ENCODE measurements at places on chromosomes 6 and 20.

DNA sequence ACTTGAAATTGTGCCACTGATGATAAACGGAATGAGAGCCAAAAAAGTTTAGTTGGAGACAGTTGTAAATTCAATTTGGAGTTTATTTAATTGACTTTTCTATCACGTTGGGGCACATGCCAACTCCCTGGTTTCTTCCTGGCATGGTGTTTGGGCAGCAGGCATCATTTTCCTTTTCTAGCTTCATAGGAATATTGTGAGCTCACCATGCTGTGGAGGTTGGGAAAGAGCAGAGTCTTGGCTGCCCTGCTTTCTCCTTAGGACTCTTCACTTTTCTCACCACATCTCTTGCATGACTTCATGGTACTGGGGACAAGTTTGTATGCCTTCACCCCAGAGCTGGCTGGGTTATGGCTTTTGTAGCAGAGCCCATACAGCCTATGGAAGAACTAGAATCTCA lies 6.4 kb downstream of the SCAND1 start:
- no peak for DNase-seq

DNA sequence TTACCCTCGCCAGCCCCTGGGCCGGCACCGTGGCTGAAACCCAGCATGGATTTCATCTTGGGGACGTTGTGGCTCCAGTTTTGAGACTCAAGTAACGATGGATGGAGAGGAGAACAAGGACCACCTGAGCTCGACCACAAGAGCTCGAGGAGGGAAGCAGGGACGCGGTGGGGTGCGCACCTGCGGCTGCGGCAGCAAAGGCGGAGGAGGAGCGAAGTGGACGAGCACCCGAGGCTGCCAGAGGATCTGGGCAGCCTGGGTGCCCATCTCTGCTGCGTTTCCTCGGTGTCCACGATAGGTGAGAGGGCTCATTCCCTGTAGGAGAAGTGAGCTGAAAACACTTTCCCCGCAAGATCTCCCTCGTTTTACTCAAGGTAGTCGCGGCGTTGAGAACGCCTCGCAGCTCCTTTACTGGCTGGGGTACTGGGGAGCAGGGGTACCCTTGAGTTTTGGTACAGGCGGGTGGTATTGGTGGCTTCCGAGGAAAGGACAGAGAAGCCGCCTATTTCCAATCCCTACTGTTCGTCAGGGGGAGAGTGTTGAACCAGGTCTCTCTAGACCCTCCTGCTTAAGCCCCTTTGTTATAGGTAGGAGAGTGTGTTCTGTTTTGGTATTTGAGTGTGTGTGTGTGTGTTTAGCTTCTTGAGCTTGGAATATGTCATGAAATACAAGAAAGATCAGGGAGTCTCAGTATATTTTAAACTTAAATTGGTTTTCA lies 137.7 kb downstream of the TRIM27 start:
- DNase-seq, result no peak

GRCh38 chr6:119187596-119187995 lies 109.1 kb upstream of the FAM184A start:
- DNase-seq, result no peak

DNA sequence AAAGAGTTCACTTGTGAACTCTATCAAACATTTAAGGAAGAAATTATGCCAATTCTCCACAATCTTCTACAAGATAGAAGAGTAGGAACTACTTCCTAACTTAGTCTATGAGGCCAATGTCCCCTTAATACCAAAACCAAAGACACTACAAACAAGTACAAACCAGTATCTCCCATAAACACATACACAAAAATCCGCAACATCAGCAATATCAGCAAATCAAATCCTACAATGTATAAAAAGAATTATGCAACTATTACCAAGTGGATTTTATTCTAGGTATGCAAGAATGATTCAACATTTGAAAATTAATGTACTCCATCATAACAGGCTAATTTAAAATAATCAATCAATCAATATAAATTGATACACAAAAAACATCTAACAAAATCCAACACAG lies 45.4 kb downstream of the SYCP2 start:
- no peak for DNase-seq

DNA sequence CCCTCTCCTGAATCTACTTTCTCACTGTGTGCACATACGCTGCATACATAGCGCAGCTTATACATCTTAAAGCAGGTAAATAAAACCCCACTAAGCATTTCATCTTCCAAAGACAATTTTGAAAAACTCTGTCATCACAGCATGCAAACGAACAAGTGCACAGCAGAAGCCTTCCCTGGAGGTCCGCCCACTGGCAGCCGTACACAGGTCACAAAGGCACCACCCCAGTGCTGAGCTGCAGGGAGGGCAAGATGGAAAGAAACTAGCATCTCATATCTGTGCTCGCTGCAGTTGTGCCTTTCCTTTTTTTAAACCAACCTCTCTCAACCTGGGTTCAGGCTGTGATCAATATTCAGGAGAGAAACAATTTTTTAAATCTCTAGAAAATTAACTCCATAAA lies 73.3 kb downstream of the HUS1B start:
- no peak for DNase-seq

- no peak for DNase-seq
Measured at GRCh38 chr6:158744986-158745430, 74.2 kb downstream of the EZR start.

DNA sequence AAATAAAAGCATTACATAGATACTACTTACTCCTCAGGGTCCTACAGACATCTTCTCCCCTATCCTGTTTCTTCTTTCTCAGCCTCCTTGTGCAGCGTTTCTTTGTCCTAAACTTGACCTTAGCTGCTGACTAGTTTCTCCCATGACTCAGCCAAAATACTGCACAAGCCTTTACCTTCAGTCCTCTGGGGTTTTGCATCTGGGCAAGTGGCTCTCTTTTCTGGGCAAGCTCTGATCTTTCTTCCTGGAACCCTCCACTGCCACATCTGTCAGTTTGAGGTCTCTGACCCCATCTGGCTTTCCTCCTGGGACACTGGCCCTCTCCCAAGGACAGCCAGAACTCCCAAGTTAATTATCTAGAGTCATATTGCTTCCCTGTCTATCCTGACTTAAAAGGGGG lies 838.4 kb downstream of the DHX35 start:
- DNase-seq, result no peak

DNA sequence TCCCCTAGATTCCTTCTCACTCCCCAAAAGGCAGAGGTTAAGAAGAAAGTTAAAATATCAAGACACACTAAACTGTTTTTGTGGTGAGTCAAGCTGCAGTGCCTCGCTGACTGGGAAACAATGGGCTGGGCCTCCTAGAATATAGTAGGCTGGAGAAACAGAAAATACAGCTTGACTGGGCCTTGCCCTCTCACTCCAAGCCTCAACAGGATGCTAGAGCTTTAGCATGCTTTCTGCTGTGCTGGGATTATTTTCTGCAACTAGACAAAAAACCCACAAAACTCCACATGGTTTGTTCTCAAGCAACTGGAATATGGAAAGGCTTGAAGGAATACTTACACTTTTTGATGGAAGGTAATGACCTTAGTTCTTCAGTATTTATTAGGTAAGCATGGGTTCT lies 27.9 kb downstream of the FOXO3 start:
- no peak for DNase-seq

DNA sequence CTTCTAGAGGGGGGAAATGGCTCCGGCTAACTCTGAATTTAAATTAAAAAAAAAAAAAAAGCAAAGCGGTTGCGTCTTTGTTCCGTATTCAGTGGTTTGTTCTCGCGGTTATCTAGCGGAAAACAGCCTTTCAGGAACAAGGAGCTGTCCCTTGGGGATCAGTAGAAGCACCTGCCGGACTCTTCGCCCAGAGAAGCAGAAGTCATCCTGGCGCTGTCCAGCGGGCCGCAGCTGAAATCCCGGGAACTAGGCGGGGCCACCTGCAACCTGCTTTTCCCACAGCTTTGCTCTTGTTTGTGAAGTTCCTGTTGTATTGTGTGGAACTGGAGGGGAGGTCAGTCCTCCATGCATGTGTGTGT lies 43.9 kb upstream of the GJE1 start:
- no peak for DNase-seq

DNA sequence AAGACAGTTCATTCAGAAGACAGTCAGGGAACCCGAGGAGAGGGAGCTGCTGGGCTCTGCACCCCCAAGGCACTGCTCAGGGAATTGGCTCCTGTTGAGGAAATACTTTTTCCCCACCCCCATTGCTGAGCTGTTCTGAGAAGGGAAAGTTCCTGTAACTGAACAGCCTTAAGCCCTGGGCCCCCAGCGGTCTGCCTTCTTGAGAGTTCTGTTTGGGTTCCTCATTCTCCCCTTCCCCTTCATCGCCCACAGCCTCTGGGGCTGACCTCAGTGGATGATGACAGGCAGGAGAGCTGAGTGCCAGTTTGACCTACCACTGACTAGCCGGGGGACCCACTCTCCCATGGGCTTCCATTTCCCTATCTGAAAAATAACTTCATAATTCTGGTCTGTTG lies 10.7 kb downstream of the HCK start:
- DNase-seq, result peak; percentile 37

GRCh38 chr6:154301086-154301625 lies 55.4 kb downstream of the IPCEF1 start:
- no peak for DNase-seq

GRCh38 chr6:161631676-161632194 lies 357.9 kb upstream of the AGPAT4 start:
- no peak for DNase-seq

GRCh38 chr20:10960416-10960815 lies 286.6 kb upstream of the JAG1 start:
- DNase-seq, result no peak

GRCh38 chr6:14726816-14727493 lies 518.9 kb upstream of the JARID2 start:
- no peak for DNase-seq

DNA sequence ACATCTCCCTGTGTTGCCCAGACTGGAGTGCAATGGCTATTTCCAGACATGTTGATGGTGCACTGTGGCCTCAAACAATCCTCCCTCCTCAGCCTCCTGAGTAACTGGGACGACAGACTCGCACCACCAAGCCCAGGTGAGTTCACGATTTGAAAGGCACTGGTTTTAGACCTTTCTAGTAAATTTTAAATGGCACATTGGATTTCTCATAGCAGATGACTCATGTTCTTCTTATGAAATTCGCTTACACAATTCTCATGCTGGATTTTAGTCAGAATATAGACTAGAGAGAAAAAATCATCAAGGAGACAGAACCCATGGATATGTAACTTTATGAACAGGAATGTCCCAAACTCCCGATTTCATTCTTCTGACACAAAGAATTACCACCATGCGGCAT lies 18.1 kb upstream of the PXDC1 start:
- no peak for DNase-seq

DNA sequence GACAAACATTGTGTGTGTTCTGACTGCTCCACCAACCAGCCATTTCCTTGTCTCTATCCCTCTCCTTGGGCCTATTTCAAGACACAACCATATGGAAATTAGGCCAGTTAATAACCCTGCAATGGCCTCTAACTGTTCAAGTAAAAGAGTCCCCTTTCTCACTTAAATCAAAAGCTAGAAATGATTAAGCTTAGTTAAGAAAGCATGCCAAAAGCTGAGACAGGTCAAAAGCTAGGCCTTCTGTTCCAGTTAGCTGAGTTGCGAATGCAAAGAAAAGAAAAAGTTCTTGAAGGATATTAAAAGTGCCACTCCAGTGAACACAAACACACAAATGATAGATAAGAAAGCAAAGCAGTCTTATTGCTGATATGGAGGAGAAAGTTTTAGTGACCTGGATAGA lies 22.5 kb downstream of the SERINC1 start:
- no peak for DNase-seq

DNA sequence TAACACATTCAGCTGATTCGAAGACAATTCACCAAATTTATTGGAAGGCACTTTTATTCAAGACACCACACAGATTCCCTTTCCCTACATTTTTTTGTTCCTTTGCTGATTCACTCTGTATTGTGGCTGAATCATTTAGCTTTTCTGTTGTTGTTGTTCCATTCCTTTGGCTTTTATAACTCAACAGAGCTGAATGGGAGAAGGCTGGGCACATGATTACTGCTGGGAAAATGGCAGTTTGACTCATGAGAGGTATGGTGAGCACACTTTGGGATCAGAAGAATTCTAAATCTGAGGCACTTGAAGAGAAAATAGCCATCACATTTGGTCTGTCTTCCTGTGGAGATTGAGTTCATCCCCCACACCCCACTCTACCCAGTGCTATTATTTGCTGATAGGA lies 15.7 kb upstream of the SAYSD1 start:
- no peak for DNase-seq

DNA sequence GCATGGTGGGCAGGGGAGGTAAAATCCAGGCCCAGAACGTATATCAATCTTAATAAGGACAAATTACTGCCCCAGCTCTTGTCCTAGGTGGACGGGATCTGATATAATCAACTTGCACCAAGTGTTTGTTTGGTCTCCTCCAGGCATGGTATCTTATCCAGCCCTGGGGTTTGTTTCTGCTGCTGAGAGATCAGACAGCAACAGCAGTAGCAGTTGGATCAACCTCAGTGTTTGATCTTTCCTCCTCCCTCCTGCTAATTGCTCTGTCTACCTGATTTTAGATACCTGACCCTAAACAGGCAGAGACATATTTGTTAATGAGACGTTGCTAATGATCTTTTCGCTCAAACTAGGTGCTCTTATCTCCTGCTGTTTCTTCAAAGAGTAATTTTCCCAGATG lies 100.4 kb upstream of the BACH2 start:
- no peak for DNase-seq

- no peak for DNase-seq
Measured at GRCh38 chr20:21240394-21240793, 62.7 kb upstream of the XRN2 start.

DNA sequence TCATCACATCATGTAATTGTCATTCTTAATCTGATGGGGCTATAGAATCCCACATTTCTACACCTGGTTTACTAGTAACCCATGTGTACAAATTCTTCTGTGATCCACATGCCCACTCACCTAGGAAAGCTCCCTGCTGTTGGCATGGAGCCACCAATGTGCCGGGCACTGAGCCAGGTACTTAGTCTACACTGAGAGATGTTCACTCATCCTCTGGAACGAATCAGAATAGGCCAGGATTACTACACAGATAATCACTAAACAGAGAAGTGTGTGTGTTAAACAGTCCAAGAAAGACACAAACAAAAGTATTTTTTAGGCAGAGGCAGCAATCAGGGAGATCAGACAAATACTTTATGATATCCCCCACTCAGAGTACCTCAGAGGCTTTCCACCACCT lies 193.2 kb upstream of the VGLL2 start:
- no peak for DNase-seq

DNA sequence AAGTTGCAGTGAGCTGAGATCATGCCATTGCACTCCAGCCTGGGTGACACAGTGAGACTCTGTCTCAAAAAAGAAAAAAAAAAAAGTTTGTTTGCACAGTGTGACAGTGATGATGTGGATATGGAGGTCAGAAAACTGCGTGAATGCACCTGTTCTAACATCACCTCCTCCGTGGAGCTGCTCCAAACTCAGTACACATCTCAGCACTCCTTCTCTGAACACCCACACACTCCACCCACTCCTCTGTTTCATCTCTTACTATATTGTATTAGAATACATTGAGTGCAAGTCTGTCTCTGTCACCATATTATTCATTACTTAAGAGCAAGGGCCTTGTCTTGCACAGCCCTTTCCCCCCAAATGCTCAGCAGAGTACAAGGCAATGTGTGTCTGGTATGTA lies 51.5 kb upstream of the ENPP4 start:
- no peak for DNase-seq
